Effector memory CD4-positive, alpha-beta T cell (primary cell): ENCODE measurements at places on chromosomes 12 and 14.

DNA sequence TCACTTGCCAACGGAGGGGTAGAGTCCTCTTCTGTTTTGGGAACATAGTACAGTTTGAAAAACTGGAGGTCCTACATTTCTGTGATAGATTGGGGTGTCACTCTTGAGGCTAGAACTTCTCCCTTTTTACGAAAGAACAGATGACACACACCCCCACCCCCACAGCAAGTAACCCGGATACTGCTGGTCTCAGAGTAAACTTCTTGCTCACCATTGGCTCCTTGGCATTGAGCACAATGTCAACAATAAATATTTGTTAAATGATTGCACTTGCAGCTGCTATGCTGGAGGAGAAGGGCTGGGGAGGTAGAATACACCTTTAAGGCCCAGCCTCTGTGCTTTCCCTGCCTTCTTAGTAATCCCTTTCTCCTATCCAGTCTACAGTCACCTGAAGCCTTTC lies 149.8 kb downstream of the TGFB3 start:
- no peak for DNase-seq
- no peak overlapping the region for H3K27ac ChIP-seq
- H3K4me1 ChIP-seq = peaks cover 5% of the 10 kb centered on the region

GRCh38 chr14:73502017-73502619 lies 11.4 kb downstream of the RIOX1 start:
- H3K27me3 ChIP-seq = no peaks in the 10 kb centered on the region
- H3K4me1 ChIP-seq = no peaks in the 10 kb centered on the region
- no peak for DNase-seq

DNA sequence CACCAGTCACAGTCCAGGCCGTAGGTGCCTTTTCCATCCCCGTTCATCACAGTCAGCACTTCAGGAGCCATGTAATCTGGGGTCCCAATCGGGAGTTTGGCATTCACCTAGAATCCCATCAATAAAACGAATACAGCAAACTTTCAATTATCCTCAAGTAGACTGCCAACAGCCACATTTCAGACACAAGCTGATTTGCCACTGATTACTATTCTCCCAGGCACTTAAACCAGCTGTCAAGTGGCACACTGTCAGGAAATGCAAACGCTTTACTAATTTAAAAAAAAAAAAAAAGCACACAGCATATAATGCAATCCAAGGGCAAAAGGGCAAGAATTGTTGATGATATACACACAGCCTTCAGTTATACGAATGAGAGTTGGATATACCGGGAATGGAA lies 51.9 kb downstream of the CIT start:
- no peaks in the 10 kb centered on the region for H3K4me1 ChIP-seq
- H3K4me3 ChIP-seq = no peak overlapping the region
- no peak overlapping the region for H3K27ac ChIP-seq
- no peaks in the 10 kb centered on the region for H3K27me3 ChIP-seq
- no peaks in the 10 kb centered on the region for H3K36me3 ChIP-seq
- no peak for DNase-seq

DNA sequence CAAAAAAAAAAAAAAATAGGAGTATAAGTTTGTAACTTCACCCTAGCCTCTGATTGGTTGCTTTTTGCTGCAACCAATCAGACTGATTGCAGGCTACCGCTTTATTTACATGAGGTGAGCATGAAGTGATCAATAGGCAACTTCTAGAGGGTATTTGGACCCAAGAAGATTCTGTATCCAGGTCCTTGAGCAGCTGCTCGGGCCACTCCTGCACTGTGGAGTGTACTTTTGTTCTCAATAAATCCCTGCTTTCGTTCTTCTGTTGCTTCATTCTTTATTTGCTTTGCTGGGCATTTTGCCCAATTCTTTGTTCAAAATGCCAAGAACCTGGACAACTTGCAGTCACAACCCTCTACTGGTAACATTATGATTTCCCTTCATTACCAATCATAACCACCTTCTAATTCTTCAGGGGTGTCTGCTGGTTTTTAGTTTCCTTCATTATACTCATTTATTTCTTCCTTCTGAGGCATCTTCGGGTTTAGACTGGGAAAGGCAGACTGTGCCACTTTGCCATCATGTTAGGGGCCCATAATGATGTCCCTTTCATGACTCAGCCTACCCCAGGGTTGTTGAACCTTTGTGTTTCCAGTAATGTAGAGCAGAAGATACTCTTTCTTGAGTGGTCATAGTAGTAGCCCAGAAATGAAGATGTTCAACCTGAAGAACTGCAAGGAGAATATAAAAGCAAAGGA lies 43.4 kb upstream of the LIMA1 start:
- H3K36me3 ChIP-seq = no peaks in the 10 kb centered on the region
- H3K27me3 ChIP-seq = no peaks in the 10 kb centered on the region
- no peak overlapping the region for H3K27ac ChIP-seq
- no peaks in the 10 kb centered on the region for H3K4me1 ChIP-seq

- peaks cover 2% of the 10 kb centered on the region for H3K4me1 ChIP-seq
- DNase-seq = no peak
- H3K27me3 ChIP-seq = no peaks in the 10 kb centered on the region
These were observed 6.0 kb upstream of the ACADS start for GRCh38 chr12:120719496-120720233.

GRCh38 chr14:39366460-39367386 lies 65.5 kb downstream of the FBXO33 start:
- H3K27ac ChIP-seq = no peak overlapping the region
- H3K27me3 ChIP-seq = no peaks in the 10 kb centered on the region
- no peaks in the 10 kb centered on the region for H3K4me1 ChIP-seq
- DNase-seq = no peak

GRCh38 chr12:120861074-120861795 lies 42.9 kb downstream of the SPPL3 start:
- H3K27ac ChIP-seq = no peak overlapping the region
- H3K27me3 ChIP-seq = no peaks in the 10 kb centered on the region
- no peak for DNase-seq

DNA sequence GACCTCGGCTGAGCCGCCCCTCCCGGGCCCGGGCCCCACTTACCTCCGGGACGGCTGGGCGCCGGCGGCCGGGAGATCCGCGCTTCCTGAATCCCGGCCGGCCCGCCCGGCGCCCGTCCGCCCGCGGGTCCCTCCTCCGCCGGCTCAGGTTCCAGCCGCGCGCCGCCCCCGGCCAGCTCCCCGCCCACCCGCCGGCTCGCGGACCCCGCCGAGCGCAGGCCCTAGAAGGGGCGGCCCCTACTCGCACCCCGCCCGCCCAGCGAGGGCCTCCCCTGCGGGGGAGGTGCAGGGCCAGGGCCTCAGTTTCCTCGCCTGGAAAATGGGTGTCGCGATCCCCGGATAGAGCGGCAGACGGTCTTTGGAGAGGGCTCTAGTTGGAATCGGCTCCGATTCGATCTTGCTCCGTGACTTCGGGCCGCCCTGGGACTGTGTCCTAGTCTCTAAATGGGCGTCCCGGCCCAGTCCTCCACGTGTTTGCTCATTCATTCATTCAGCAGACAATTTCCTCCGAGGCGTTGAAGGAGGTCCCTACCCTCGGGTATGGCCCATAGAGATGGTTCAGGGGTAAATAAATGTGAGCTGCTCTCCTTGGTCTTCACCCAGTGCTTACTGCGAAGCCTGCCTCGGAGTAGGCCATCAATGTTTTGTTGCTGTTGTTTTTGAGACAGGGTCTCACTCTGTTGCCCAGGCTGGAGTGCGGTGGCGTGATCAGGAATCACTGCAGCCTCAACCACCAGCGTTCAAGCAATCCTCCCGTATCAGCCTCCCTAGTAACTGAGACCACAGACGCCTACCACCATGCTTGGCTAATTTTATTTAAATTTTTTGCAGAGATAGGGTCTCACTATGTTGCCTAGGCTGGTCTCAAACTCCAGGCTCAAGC lies at the start of gene TRPV4:
Gene TRPV4, minus strand, starts transcription at position 92 of the 883 bp plus-strand sequence. CDS start 18,602 bp downstream, outside the sequence.
- H3K27me3 ChIP-seq = peaks cover 16% of the 10 kb centered on the region
- no peak within 1 kb of the TSS for H3K27ac ChIP-seq
- no peaks in the 10 kb centered on the region for H3K4me1 ChIP-seq
- no peak within 1 kb of the TSS for H3K4me3 ChIP-seq
- no peaks in the 10 kb centered on the region for H3K36me3 ChIP-seq

GRCh38 chr12:54164387-54165145 lies 24.2 kb downstream of the SMUG1 start:
- no peaks in the 10 kb centered on the region for H3K27me3 ChIP-seq
- H3K36me3 ChIP-seq = no peaks in the 10 kb centered on the region
- H3K4me1 ChIP-seq = no peaks in the 10 kb centered on the region
- no peak overlapping the region for H3K27ac ChIP-seq
- no peak overlapping the region for H3K4me3 ChIP-seq

- DNase-seq = no peak
- H3K4me3 ChIP-seq = no peak overlapping the region
- H3K36me3 ChIP-seq = peaks cover 20% of the 10 kb centered on the region
- no peaks in the 10 kb centered on the region for H3K4me1 ChIP-seq
- H3K27ac ChIP-seq = no peak overlapping the region
- H3K27me3 ChIP-seq = no peaks in the 10 kb centered on the region
These were observed 62.9 kb downstream of the GCH1 start for GRCh38 chr14:54839701-54840119.

DNA sequence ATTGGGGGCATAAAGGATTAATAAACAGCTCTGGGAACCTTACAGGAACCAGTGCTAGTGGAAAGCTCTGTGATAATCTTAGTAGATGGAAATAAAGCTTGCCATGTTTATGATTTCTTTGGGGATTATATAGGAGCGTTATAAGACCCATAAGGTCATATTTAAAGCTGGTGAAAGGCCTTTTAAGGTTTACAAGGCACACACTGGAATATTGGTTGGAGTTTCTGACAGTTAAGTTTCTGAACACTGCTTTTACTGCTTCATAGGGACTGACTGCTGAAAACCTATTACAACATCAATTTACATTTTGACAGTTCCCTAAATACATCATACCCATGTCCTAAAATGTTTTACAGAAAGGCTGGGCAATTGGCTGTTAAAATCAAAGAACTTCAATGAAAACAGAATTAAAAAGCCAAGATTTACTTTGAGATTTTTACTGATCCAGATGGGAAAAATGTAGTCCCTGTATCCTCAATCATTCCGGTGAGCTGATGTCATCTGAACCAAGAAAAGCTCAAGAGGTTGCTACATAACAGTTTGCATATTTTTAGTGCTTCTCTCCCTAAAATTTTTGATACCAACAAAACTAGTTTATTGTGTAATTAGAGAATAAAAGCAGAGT lies 153.7 kb upstream of the IGF1 start:
- DNase-seq = no peak
- H3K27ac ChIP-seq = no peak overlapping the region
- no peaks in the 10 kb centered on the region for H3K4me1 ChIP-seq
- no peak overlapping the region for H3K4me3 ChIP-seq
- no peaks in the 10 kb centered on the region for H3K27me3 ChIP-seq

- H3K36me3 ChIP-seq = no peaks in the 10 kb centered on the region
- no peaks in the 10 kb centered on the region for H3K27me3 ChIP-seq
- H3K4me1 ChIP-seq = no peaks in the 10 kb centered on the region
- no peak overlapping the region for H3K27ac ChIP-seq
- no peak overlapping the region for H3K4me3 ChIP-seq
These were observed 310.4 kb downstream of the KCNC2 start for GRCh38 chr12:74899031-74899829.

- H3K27ac ChIP-seq = no peak overlapping the region
- H3K4me1 ChIP-seq = no peaks in the 10 kb centered on the region
- H3K36me3 ChIP-seq = no peaks in the 10 kb centered on the region
- no peak for DNase-seq
- no peaks in the 10 kb centered on the region for H3K27me3 ChIP-seq
These were observed 55.5 kb upstream of the GPATCH2L start for GRCh38 chr14:76096257-76096656.

DNA sequence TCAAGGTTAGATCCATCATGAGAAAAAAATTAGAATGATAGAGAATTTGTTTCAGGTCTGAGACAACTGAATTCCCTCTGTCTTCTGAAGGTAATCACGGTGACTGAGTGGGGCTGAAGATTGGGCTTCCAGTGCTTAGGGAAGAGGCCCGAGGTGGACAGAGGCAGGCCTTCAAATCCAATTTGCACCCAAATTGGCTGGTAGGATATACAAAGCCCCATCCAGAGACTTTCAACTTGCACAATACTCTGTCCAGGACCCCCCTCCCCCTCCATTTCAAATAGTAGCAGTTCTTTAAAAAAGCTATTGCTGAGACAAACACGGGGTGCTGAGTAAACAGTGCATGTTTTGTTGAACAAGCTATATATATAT lies 3.6 kb upstream of the FOXG1 start:
- H3K36me3 ChIP-seq = no peaks in the 10 kb centered on the region
- H3K4me3 ChIP-seq = no peak overlapping the region
- no peak for DNase-seq
- H3K4me1 ChIP-seq = no peaks in the 10 kb centered on the region

GRCh38 chr12:19008102-19008501 lies 121.4 kb upstream of the PLEKHA5 start:
- H3K4me1 ChIP-seq = no peaks in the 10 kb centered on the region
- H3K4me3 ChIP-seq = no peak overlapping the region
- H3K36me3 ChIP-seq = no peaks in the 10 kb centered on the region
- H3K27ac ChIP-seq = no peak overlapping the region
- H3K27me3 ChIP-seq = no peaks in the 10 kb centered on the region

DNA sequence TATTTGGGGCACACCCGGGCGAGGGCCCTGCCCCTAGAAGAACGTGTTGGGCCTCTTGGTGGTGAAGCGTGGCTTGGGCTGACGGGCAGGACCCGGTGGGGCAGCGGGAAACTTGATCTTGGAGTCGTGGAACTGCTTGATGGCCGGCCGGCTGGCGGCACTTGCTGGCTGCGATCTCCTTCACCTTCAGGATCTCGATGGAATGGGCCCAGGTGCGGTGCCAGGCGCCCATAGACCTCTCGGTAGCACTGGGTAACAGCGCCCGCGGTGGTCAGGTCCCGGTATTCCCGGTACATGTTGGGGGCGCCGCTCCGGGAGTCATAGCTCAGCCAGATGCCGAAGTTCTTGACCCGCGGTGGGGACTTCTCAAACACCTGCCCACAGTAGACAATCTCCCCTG lies 16.5 kb downstream of the UBR7 start:
- no peak for DNase-seq
- H3K27me3 ChIP-seq = no peaks in the 10 kb centered on the region
- H3K27ac ChIP-seq = no peak overlapping the region
- no peak overlapping the region for H3K4me3 ChIP-seq

DNA sequence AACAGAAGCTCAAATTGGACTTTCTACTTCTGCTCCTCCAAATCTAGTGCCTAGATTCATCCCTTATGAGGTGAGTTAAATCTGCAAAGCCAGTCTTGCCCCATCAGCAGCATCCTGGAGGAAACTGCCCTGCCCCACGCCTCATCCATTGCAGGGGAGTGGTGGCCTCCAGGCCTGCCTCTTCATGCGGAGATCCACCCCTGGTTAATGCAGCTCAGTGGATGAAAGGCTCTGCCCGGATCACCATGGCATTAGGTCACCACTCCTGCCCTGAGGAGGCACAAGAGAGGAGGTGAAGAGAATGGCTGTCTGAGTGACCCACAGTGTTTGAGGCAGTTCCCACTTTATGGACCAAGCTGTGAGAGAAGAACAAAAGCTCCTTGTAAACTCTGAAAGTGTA lies 218.1 kb downstream of the C12orf75 start:
- no peaks in the 10 kb centered on the region for H3K4me1 ChIP-seq
- H3K4me3 ChIP-seq = no peak overlapping the region
- H3K27ac ChIP-seq = no peak overlapping the region
- no peak for DNase-seq

DNA sequence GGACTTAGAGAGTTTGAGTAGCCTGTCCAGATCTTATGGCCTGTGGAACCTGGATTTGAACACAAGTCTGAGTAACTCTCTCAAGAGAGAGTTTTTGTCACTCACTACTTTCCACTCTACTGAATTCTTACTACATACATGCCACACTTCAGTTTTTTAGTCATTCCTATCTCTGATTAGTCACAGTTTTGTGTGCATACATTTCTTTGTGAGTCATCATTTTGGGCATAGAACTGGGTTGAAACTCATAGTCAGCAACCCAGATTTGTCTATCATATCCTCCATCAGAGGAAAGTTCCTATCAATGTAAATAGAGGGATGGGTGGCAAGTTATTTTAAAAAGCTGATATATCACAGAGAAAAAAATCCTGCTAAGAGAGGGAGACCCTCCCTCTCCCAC lies 42.9 kb downstream of the FLRT2 start:
- no peak overlapping the region for H3K4me3 ChIP-seq
- H3K36me3 ChIP-seq = no peaks in the 10 kb centered on the region
- no peaks in the 10 kb centered on the region for H3K27me3 ChIP-seq
- no peak overlapping the region for H3K27ac ChIP-seq
